Caki2 (cell line): ENCODE measurements at places on chromosomes 6 and 20. TPM values are rescaled to one million over a fixed set of nuclear protein-coding genes. Genes with fewer than 3 reads are reported as not detected.

GRCh38 chr6:52376763-52377162, 14.8 kb downstream of the PAQR8 start:
- no peak for DNase-seq

DNA sequence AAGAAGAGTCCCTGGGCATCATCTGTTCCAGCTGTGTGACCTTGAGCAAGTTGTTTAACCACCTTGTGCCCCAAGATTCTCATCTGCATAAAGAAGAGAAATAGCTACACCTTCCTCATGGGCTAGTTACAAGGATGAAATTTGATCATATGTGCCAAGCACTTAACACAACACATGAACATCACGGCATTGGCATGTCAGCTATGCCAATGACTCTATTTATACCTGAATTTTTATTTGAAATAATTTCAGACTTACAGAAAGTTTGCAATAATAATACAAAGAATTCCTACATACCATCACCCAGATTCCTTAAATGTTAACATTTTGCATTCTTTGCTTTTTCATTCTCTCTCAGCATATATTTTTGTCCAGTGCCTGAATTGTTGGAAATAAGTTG, 21.0 kb upstream of the TCF15 start:
- DNase-seq, result no peak

- no peak for DNase-seq
These were observed 696.5 kb upstream of the FLRT3 start for GRCh38 chr20:15033891-15034290.

APOM gene
- 9.2 TPM in 1 of 2 replicates, not detected in the other for total RNA-seq

DNA sequence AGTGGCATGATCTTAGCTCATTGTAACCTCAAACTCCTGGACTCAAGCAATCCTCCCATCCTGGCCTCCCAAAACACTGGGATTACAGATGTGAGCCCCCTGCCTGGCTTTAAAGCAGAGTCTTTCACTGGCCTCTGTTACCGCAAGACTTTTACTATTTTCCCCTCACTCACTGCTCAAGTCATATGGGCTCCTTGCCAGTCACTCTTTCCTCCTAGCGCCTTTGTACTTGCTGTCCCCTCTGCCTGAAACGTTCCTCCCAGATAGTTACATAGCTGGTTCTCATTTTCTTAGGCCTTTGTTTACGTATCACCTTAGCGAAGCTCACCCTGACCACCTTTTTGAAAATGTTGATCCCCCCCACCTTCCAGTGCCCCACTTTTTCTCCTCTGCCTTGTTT, 29.3 kb downstream of the RPRD1B start:
- no peak for DNase-seq
